Kidney epithelial cell (primary cell): ENCODE measurements at places on chromosomes 12 and 14.

GRCh38 chr12:131634037-131634436 is 76.9 kb upstream of the SFSWAP start:
- no peak for DNase-seq

DNA sequence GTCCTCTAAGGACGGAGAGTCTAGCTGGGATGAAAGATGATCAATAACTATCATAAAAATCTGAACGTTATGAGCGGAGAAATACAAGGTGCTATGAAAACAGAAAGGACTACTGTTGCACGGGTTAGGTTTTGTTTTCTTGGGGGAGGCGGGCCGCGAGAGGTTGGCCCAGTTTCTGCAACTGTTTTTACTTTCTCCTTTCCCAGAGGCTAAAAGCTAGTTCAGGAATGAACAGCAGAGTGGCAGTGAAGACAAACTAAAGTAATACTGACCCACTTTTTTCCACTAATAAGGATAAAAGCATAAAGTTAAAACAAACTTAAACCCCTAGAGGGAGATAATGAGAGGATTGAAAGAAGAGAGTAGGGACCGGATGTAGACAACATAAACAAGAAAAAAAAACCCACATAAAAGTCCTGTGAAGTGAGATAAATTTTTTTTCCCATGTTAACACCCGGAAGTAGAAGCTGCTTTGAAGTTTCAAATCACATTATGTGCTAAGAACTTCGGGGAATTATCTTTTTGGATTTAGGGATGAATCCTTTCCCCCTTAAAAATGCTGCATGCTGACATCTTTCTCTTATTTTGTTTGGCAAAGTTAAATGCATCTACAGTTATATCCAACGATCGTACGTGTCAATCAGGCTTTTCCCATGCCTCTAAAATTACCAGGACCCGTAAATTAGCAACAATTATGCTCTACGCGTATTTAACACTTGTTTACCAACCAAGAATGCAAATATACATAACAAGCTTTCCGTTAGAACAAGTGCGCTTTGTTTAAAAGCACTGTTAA is 1.0 kb upstream of the CDK17 start:
- peak; percentile 61 for DNase-seq

- DNase-seq = no peak
Observed at GRCh38 chr14:79294499-79294898, 916.8 kb downstream of the DIO2 start.

- DNase-seq = no peak
Observed at GRCh38 chr14:100168506-100168905, 9.1 kb upstream of the DEGS2 start.

GRCh38 chr14:104287301-104288009 is 149.1 kb downstream of the KIF26A start:
- no peak for DNase-seq

DNA sequence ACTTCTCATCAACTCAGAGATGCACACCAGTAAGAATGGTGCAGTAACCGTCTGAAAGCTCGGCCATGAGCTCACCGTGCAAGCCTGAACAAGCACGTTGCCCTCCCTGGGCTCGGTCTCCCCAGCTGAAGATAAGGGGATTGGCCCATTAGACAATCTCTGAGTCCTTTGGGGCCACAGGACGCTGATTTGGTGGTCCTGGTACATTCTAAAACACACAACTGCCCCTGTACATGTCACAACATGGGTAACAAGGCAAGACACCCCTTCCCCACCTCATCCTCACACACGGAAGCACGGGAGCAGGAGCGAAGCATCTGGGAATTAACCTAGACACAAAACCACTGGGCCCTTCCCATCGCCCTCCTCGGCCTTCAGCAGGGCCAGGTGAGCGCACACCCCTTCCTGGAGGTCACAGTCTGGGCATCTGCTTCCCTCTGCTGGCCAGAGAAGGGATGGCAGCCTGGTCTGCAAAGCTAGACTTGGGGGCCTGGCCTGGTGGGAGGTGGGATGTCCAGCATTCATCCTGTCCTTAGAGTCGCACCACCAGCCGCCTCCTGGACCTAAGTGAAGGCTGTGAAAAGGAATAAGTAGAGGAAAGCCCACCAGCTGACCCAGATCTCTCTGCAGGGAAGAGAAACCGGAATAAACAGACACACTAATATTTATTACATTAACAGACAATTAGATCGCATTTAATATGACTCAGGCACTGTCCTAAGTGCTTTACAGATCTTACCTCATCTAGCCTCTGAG is 18.9 kb upstream of the SMUG1 start:
- DNase-seq = no peak

DNA sequence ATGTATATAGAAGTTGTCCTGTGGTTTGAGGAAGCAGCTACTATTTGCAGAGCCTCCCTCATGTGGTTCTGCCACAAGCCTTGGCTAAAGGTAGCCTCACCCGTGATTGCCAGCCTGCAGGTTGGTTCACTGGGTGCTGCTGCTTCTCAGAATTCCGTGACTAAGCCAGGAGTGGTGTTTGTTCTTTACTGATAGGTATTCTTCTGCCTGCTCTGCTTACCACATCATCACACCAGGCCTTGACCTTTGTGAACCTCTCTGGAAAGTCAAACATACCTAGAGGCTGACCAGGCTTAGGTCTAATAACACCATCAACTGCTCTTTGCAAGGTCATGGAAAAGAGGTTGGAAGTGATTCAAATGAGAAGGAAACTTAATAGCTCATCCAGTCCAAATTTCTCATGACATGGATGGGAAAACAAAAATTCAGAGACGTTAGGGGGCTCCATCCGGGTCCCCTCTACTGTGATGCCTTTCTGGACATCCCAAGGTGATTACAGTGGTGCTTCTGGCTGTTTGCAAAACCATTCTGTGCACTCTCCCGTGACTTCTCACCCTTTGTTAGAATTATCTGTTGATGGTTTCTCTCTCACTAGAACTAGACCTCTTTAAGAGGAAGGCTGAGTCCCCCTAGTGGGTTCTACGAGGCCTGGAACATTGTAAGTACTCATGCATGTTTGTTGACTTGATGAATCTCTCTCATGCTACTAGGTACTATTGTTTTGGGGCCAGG is 8.5 kb upstream of the SOCS2 start:
- DNase-seq = no peak

DNA sequence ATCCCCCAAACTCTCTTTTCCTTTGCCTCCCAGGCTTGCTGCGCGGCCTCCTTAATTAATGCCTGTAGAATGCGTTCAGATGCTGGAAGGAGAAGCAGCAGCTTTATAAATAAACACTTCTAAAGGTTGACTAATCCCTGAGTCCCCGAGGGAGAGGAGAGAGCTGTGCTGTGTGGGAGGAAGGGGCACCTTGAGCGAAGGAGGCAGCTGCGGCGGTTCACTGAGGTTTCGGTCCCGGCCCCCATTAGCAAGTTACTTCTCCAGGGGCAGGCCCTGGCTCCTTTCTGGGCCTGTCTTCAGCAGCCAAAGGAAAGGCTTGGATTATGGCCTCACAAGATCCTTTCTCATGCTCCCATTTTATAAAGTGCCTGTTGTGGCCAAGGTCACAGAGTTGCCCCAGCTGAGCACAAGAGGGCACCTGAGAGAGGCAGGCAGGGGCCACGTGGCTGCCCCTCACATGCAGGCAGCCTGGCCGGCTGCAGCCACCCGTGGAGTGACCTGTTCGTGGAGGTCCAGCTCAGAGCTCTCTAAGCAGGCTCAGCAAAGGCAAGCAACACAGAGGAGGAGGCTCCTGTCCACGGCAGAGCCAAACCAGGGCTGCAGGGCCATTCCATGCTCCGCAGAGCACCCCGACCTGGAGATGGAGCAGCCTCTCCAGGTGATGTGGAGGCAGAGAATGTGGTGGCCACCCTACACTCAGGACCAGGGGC is 15.0 kb upstream of the CACNA2D4 start:
- no peak for DNase-seq

DNA sequence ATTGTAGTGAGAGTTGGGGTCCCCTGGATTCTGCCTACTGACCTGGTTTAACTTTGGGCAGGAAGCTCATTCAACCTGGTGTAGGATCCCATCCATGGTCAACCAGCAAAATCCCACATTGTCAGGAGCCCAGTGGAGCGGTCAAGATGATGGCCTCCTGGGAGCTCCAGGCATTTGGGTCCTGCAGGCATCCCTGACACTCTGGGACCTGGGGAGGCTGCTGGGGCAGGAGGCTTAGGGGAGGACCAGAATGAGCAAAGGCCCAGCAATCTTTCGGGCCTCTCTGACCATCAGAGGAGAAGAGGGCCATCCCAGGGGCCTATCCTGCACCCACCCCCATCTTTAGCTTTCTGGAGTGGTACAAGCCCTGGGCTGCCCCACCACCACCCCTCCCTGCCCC is 104.0 kb downstream of the PRMT8 start:
- no peak for DNase-seq

GRCh38 chr12:2834581-2835491 is at the start of gene NRIP2:
NRIP2 (minus strand) TSS chr12:2835035; CDS start chr12:2834983, 52 bp downstream.
- DNase-seq = no peak

DNA sequence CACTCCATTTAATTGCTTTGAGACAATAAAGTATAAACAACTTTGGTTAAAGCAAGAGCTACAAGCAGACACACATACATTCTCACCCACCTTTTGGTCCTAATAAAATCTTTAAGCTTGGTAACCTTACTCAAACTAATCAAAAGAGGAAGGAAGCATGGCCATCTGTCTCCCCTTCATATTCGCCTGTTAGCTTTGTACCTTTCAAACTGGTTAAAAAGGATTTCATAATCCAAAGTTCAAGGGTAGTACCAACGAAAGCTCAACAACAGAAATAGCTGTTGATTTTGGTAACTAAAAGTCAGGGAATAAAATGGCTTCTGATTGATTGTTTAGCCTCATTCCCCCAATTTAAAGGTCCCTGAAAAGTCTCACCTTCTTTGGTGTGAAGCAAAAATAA is 456.9 kb downstream of the BCAT1 start:
- no peak for DNase-seq

- no peak for DNase-seq
Observed at GRCh38 chr14:100286484-100287191, 19.6 kb downstream of the SLC25A29 start.

DNA sequence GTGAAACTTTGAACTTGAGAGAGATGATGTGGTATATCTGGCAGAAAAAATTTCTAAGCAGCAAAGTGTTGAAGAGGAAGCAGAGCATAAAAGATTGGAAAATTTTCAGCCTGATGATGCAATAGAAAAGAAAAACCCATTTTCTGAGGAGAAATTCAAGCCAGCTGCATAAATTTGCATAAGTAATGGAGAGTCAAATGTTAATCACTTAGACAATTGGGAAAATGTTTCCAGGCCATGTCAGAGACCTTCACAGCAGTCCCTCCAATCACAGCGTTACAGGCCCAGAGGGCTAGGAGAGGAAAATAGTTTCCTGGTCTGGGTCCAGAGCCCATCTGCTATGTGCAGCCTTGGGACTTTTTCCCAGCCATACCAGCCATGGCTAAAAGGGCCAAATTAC is 469.0 kb upstream of the FOXG1 start:
- no peak for DNase-seq
